Activated CD8-positive, alpha-beta memory T cell treated with anti-CD3 and anti-CD28 coated beads, Interleukin-2, amount 50 U/mL, for 48 hours (primary cell): ENCODE measurements at places on chromosomes 3 and 15.

DNA sequence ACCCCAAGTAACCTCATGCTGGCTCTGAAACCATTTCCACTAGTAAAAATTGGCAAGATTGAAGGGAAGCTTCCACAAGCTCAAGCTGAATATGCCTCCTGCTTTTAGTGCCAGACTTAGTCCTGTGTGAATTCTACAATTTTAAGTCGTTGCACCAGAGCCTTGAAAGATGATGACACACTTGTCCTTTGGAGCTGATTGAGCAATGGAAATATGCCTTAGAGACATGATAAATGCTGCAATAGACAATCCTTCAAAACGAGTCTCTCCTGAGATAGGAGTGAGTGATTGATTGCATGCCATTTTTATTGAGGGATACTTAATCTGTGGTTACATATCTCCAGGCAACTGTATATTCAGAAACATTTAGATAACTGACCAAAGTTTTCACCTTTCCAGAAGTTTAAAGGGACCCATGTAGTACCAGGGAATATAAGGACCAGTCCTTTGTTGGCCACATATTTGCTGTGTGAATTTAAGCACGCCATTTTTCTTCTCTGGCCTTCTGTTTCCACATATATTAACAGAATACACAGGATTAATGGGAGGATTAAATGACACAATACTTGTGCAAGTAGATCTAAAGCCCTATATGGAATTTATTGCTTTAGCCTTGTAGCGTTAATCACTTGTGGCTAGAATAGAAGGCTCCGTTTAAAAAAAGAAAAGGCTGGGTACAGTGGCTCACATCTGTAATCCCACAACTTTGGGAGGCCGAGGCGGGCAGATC lies 65.1 kb downstream of the PPARG start:
- no peak for DNase-seq

DNA sequence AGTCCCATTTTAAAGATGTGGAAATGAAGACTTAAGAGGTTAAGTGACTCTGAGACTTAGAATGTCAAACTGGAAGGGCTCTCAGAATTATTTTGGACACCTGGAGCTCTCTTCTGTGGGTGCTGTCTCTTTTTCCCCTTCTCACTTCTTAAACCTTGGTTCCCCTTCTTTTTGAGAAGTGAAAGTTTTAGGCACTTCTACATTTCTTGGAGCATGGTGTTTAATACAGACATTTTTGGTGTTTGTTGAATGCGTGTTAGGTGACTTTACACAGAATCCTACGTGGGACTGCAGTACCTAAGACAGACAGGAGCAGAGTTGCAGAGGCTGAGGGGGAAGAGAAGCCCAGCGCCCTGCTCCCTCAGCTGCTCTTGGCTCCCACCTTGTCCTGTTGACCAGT lies 133.3 kb downstream of the MDFIC2 start:
- DNase-seq: no peak

DNA sequence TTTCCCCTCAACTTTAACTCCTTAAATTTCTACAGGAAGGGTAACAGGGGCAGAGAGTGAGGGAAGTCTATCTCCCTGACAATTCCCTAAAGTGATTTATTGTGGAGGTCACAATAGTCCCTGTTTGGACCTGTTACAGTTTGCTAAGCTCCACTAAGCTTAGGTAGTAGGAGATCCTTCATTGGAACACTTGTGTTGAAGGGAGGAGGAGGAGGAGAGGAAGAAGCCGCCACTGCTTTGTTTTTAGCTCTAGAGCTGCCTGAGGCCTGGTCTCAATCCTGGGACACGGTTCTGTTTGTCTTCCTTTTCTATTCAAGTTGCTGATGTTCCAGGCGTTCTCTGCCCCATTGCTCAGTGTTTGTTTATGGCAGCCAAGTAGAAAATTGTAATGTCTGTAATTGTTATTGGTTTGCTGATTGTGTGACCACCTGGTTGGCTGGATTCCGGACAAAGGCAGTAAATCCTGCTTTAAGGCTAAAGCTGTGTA lies 48.4 kb downstream of the HES1 start:
- no peak for DNase-seq

DNA sequence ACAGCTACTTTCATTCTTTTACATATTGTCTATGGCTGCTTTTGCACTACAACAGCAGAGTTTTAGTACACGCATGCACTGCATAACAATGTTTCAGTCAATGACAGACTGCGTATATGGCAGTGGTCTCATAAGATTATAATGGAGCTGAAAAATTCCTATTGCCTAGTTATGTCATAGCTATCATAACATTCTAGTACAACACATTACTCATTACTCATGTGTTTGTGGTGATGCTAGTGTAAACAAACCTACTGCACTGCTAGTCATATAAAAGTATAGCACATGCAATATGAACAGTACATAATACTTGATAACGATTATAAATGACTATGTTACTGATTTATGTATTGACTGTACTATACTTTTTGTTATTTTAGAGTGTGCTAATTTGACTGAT lies 47.9 kb downstream of the QTRT2 start:
- DNase-seq: no peak

- no peak for DNase-seq
Observed at GRCh38 chr3:72678380-72678779, 169.9 kb downstream of the SHQ1 start.

- DNase-seq: no peak
Observed at GRCh38 chr3:54087581-54088410, 34.6 kb upstream of the CACNA2D3 start.

DNA sequence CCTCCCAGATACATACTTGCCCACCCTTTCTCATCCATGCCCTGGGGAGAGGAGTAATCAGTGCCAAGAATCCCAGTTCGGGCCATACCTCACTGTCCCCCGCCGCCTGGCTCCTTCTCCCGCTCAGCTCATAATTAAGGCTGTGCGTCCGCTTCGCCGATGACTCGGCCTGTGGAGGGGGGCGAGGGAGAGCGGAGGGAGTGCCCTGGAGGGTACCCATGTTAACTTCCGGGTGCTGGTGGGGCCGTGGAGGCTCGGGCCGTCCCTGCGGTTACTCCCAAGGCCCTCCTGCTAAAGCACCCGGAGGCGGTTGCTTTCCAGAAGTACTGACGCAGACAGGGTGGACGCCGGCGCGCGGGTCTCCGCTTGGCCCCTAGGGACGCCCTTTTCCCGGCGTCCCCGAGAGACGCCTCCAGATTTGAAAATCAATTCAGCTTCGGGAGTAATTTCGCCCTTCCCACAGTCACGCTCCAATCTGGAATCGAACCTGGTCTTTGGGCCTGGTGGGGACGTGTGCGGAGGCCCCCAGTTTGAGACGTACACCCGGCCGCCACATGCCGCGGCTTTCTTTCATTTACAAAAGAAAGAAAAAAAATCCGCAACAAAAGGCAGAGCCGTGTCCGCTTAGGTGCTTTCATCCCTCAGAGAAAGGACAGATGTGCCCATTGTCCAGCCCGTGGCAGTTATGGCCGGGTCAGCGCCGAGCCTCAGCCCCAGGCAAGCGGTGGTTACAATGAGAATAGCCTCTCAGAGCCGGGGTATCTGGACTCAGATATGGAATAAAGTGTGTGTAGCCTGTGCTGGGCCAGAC lies 1.0 kb upstream of the ONECUT1 start:
- DNase-seq: no peak

DNA sequence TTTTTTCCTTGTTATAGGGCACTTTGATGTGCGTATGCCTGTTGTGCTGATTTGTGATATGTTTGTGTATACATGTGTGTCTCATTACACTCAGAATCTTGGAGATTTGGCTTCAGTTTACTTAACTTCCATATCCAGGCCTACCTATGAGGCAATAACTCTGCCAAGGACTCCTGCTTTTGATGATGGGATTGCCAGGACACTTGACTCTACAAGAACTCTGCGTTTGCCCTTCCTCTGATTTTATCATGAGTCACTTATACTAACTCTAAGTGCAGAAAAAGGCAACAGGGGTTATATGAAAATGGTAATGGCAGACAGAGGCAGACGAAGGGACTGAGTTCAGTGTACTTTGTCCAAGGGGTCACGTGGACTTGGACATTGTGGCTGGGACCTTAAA lies 33.6 kb downstream of the MCTP2 start:
- DNase-seq: no peak

DNA sequence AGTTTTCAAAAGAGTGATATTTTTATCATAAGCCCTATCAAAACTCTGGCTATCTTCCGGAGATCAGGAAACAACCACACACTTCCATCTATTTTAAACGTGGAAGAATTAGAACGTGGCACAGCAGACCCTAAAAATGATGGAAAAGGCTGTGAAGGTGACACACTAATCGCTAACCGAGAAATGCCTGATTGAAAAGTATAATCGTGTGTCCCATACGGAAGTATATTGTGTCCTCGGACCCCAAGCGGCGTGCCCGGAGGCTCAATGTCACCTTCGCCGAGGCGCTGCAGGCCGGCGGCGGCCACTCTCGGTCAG lies 642 bp downstream of the COX5A start:
- DNase-seq: no peak

GRCh38 chr3:170741756-170742529 lies 128.1 kb downstream of the RPL22L1 start:
- DNase-seq: no peak

DNA sequence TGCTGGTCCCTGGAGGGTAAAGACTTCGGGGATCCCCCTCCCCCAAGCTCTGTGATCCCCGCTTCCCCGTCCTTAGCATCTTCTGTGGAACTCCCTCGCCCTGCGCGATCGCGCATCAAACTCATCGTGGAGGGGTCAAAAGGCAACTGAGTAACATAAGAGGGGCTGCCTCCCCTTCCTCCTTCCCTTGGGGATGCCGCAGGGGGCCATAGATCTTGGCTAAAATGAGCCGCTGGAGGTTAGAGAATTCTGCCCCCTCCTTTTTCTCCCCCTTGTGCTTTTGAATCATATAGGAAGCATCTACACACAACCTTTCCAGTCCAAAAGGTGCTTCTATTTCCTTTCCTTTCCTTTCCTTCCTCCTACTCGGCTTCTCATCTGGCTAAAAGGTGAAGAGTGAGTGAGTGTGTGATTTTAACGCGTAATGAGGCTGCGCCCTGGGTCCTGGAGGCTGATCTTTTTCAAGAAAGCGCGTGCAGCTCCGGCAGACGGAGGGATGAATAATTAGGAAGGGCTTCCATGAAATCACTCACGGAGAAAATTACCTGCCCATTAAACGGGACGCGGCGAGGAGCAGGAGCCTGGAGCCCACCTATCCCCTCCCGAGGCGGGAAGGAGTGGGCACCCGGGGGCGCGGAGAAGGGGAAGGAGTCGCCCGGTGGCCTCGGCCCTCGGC lies 831 bp upstream of the ROBO2 start:
- DNase-seq: no peak

- no peak for DNase-seq
Observed at GRCh38 chr3:16721494-16721893, 116.3 kb upstream of the DAZL start.

- DNase-seq: no peak
Observed at GRCh38 chr3:108562565-108562964, 26.7 kb downstream of the CIP2A start.

DNA sequence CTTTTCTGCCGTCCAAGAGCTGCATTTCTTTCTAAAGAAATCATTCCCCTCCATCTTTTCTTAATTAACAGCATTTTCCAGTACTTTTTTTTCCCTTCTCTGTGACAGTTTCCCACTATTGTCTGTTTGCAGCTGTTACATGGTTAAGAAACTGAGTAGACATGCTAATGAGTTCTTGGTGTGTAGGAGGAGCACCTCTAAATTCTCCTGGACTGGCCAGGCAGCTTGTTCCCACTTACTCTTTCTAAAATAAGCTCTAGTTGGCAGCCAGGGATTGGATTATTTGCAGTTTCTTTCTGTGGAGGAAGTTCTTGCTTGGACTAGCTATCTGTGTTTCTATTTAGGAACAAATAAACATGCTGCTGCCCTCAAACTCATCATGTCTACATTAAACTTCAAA lies 235.1 kb upstream of the GAP43 start:
- no peak for DNase-seq

GRCh38 chr15:79965846-79966630 lies 5.0 kb downstream of the BCL2A1 start:
- no peak for DNase-seq

DNA sequence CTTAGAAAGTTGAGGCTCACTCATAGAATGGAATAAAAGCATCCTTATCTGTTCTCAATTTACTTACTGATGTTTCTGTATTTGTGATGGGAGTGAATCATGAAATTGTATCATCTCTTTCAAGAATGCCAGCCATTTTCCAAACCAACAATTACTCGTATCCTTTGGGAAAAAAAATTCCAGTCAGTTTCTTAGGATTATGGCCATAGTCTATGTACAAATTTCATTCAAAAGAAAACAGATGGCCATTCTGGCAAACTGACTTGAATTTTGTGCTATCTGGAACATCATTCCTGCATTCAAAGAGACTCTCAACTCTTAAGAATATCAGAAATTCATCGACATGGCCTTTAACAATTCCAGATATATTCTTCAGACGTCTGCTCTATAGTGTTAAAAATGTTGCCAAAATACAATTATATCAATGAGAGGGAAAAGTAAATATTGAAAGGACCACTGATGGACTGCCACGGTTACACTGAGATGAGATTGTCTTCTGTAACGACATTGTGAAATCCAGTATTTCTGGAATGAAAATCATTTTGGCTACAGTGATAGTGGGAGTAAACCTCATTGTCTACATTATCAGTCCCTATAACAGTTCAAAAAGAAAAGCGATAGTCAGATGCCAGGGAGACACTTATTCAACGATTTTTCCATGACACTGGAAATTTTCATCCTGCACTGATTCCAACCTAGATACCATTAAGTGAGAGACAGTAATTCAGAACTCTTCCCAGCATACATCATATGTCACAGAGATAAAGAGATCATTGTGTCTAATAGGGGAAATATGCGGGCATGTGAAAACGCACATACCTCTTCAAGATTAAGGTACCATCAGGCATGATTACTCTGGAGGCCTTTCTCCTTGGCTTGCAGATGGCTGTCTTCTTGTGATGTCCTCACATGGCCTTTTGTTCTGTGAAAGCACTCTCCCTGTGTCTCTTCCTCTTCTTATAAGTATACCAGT lies 953.8 kb upstream of the ALCAM start:
- DNase-seq: no peak

DNA sequence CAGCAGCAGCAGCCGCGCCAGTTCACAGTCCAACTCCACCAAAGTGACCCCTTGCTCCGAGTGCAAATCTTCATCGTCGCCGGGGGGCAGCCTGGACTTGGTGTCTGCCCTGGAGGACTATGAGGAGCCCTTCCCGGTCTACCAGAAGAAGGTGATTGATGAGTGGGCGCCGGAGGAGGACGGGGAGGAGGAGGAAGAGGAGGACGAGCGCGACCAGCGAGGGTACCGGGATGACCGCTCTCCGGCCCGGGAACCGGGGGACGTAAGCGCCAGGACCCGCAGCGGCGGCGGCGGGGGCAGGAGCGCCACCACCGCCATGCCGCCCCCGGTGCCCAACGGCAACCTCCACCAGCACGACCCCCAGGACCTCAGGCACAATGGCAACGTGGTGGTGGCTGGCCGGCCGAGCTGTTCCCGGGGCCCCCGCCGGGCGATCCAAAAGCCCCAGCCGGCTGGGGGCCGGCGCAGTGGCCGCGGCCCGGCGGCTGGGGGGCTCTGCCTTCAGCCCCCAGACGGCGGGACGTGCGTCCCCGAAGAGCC lies 224.1 kb upstream of the IL12A start:
- peak; percentile 52 for DNase-seq

DNA sequence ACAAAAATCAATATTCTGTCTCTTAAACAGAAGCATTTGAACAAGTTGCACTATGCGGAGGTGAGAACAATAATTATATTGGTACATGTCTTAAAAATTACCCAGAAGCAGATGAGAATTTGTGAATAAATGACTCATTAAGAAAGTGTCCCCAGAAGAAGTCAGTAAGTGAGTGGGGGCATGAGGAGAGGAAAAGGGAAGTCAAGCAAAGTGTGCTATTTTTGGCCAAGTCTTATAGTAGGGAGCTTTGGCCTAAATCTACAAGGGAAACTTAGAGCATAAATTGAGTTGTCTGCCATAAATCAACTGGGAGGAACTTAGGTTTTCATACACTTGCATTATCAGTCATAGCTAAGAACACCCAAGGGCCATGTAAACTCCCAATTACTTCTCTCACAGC lies 86.9 kb upstream of the SATB1 start:
- DNase-seq: no peak
